Stimulated activated CD4-positive, alpha-beta T cell treated with anti-CD3 and anti-CD28 coated beads, Interleukin-15, amount 100 ng/mL, for 24 hours (primary cell): ENCODE measurements at places on chromosomes 11 and 22.
A peak's percentile ranks its signal among the peaks of the same experiment; 100 is the strongest.

GRCh38 chr11:126929179-126930061 lies 71.2 kb downstream of the KIRREL3 start:
- no peak for DNase-seq

GRCh38 chr11:45812581-45813548 lies 7.9 kb downstream of the SLC35C1 start:
- no peak for DNase-seq

GRCh38 chr22:35384975-35385588 lies 4.2 kb downstream of the HMOX1 start:
- DNase-seq = no peak

GRCh38 chr11:103257360-103257759 lies 148.1 kb downstream of the DYNC2H1 start:
- no peak for DNase-seq

DNA sequence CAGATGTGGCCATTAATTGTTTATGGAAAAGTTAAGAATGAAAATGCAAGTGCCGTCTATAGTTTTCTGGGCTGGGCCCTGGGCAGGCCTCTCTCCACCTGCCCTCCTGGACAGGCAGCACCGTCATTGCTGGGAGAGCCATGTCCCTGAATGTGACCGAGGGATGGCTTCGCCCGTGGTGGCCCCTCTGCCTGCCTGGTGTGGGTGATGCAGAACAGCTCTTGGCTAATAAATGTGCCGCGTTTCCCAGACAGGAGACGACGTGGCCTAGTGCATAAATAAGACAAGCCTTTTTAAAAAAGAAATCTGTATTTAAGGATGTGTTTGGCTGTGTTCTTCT lies 407.3 kb downstream of the TBC1D22A start:
- no peak for DNase-seq

- no peak for DNase-seq
Measured at GRCh38 chr22:50153056-50153755, 17.3 kb upstream of the PANX2 start.

- DNase-seq = no peak
Measured at GRCh38 chr22:45743687-45744086, 72.1 kb downstream of the ATXN10 start.

DNA sequence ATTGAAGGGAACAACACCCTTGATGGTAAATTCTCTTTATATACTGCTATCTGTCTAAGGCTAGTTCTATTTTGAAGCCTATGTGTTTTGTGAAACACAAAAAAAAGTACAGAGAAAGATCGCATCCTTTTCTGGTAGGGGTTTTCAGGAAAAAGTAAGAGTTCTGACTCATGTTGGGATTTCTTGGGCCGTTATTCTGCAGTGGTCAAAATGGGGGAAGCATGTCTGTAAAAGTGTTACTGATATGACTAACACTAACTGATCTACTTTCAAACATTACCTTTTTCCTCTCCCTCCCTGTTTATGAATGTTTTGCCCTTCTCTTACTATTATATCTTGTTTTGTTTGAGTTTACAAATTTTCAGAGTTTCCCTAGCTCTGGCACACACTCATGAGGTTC lies 53.9 kb downstream of the CTNND1 start:
- no peak for DNase-seq

- DNase-seq = no peak
Measured at GRCh38 chr11:104076455-104076854, 40.0 kb downstream of the DDI1 start.

- DNase-seq = no peak
Measured at GRCh38 chr11:6625156-6625831, 6.1 kb upstream of the TPP1 start.

- no peak for DNase-seq
Measured at GRCh38 chr11:114318361-114318760, 22.2 kb downstream of the NNMT start.

DNA sequence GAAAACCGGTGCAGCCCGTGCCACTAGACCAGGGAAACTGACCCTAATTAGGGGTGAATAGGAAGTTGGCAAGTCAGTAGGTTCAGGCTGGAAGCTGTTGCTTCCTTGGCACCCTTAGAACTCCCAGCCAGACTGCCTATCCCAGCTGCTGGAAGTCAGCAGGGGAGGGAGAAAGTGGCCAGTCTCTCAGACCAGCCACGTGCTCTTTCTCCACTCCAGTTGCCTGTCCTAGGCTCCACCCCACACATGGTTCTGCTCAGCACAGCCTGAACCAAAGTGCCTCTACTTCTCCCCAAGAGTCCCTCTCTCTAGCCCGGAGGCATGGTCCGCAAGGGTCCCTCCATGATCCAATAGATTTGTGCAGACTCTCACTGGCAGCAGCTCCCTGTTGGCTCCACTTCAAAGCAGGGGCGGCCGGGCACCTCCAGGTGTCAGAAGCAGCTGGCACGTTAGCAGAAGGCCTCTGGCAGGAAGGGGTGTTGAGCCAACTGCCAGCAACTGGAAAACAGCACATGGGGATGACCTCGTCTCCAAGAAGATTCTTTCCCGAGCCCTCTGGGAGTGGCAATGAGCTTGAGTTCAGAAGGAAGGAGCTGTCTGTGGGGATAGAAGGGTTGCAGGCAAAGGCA lies 27.7 kb downstream of the ARFGAP2 start:
- no peak for DNase-seq

DNA sequence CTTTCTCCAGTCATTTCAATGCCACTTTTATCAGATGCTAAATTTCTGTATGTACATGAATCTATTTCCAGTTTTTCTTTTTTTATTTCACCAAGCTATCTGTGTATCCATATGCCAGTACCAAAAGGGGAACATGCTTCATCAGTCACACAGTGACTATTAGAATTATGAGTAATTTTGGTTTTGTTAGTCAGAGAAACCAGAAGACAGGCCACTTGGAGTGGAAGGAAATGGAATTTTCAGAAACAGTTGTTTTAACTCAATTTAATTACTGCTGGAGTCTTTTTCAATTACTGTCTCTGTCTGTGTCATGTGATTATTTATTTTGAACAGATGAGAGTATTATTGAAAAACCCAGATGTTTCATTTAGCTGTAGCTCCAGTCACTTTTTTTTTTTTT lies 84.6 kb upstream of the ANO3 start:
- no peak for DNase-seq

DNA sequence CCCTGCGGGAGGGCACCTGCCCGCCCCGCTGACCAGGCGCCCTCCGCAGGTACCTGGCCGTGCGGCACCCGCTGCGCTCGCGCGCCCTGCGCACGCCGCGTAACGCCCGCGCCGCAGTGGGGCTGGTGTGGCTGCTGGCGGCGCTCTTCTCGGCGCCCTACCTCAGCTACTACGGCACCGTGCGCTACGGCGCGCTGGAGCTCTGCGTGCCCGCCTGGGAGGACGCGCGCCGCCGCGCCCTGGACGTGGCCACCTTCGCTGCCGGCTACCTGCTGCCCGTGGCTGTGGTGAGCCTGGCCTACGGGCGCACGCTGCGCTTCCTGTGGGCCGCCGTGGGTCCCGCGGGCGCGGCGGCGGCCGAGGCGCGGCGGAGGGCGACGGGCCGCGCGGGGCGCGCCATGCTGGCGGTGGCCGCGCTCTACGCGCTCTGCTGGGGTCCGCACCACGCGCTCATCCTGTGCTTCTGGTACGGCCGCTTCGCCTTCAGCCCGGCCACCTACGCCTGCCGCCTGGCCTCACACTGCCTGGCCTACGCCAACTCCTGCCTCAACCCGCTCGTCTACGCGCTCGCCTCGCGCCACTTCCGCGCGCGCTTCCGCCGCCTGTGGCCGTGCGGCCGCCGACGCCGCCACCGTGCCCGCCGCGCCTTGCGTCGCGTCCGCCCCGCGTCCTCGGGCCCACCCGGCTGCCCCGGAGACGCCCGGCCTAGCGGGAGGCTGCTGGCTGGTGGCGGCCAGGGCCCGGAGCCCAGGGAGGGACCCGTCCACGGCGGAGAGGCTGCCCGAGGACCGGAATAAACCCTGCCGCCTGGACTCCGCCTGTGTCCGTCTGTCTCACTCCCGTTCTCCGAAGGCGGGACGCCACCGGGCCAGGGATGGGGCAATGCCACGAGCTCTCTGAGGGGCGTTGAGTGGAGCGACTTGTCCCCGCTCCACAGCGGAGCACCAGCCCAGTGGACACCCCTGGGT lies 1.8 kb downstream of the GALR3 start:
- peak; percentile 44 for DNase-seq

DNA sequence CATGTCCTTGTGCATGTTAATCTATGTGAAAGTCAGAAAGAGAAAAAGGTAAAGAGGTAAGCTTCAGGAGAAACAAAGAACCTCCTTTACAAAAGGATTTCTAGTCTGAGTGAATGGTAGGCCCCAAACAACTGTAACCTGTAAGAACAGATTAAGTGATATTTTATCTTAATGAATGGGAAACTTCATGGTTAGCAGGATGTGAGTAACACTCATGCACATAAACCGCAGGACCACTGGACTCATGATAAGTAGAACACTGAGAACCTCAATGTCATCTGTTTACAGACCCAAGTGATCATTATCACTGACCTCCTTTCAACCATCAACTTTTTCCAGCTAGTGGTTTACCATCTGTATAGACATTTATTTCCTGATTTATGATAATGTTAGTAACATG lies 19.9 kb downstream of the OR8G5 start:
- no peak for DNase-seq

DNA sequence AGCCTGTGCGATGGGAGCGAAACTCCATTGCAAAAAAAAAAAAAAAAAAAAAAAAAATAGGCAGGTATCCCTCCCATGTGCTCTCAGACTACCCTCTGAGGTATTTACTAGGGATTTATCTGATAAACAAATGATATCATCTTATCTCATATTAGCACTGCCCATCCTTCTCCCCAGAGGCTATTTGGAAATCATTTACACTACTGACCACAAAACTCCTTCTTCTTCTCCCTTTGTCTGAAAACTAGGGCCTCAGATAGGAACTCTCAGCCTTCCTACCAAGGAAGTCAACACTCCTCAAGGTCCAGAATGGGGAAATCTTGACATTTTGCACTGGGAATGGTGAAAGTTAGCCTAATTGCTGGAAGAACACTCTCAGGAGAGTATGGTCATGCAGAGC lies 46.4 kb downstream of the LARGE2 start:
- DNase-seq = no peak

- no peak for DNase-seq
Measured at GRCh38 chr22:46256358-46256958, 6.4 kb upstream of the CDPF1 start.

DNA sequence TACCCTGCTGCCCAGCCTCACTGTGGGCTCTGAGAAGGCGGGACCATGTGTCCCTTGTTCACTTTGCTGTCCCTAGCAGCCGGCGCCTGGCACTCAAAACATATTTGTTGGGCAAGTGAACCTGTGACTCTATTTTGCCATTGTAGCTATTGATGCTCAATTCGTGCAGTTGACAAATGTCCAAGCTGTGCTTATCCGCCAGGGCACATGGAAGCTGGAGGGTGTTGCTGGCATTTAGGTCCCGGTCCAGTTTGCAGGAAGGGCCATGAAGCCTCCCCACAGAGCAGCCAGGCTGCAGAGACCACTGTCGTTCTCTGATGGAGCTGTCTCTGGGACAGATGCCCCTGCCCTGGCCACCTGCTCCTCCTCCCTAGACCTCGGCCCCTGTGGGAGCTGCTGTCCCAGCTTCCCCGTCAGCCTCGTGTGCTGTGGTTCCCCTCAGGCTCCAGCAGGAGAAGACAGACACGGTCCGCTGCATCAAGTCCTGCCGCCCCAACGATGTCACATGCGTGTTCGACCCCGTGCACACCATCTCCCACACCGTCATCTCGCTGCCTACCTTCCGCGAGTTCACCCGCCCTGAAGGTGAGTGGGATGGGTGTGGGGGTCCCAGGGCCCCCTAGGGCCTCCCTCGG lies 71.5 kb downstream of the FBLN1 start:
- no peak for DNase-seq

DNA sequence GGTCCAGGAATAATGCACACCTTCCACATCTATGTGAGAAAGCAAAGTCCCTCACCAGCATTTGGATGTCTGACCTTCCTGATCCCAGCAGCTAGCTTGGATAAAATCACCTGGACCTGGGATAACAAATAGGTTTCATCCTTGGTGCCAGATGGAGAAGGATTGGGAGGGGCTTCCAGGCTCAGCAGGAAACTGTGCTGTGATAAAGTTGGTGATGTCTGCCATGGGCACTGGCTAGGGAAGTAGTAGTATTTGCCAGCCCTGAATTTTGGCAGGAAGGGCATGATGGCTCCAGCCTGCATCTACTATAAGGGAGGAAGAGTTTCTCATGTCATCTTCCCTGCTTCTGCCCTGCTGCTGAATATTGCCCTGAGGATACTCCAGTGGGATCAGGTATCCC lies 37.5 kb downstream of the C11orf91 start:
- no peak for DNase-seq

DNA sequence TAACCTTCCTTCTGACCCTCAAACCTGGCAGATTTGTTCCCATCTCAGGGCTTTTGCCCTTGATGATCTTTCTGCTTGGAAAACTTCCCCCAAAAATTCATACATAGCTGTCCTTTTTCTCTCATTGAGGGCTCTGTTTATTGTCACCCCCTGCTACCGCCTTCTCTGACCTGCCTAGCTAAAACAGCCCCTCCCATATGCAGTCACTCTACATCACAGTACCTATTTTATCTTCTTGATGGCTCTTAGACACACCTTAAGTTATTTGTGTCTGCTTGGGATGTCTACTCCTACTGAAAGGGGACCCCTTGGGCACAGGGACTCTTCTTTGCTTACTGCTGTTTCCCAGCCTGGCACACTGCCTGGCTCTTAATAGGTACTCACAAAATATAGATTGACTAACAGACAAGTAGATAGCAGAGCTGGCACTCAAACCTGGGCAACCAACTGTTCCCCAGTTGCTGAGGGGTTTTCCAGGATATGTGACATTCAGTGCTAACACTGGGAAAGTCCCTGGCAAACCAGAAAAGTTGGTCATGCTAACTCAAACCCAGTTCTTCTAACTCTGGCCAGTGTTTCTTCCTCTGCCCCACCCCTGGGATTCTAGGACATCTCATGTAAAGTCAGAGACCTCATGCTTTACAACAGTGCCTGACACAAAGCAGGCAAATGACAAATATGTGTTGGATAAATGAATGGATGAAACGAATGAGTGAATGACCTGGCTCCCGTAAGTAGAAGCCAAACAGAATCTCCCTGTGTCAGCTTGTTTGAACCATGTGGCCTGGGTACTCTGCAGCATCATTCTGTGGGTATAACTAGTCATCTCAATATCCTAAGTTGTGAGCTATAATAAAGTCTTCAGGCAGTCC lies 19.8 kb upstream of the FJX1 start:
- DNase-seq = peak; percentile 22

DNA sequence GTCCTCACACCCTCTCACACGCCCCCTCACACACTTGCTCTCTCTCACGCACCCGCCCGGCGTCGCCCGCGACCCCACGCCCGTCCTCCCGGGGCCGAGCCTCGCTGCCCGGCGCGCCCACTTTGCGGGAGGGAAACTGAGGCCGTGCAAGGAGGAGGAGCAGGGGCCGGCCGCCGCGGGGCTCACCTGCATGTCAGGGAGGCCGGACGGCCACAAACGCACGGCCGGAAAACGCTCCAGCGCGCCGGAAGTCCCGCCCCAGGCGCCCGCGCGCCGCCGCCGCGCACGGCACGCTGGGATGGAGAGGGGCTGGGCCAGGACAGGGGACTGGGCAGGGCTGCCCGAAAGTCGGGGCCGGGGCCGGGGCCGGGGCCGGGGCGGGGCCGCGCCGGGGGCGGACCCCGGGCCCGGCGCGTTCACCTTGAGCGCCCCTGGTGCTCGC lies at the start of gene CHID1:
CHID1 (minus strand) TSS at position 222 of the 442 bp plus-strand sequence. CDS start 5,994 bp downstream, outside the sequence.
- DNase-seq = peak; percentile 91
